NCI-H1436 treated with DMSO at 0.1 percent for 48 hours (cell line): ENCODE measurements at places on chromosomes 5 and 9.

DNA sequence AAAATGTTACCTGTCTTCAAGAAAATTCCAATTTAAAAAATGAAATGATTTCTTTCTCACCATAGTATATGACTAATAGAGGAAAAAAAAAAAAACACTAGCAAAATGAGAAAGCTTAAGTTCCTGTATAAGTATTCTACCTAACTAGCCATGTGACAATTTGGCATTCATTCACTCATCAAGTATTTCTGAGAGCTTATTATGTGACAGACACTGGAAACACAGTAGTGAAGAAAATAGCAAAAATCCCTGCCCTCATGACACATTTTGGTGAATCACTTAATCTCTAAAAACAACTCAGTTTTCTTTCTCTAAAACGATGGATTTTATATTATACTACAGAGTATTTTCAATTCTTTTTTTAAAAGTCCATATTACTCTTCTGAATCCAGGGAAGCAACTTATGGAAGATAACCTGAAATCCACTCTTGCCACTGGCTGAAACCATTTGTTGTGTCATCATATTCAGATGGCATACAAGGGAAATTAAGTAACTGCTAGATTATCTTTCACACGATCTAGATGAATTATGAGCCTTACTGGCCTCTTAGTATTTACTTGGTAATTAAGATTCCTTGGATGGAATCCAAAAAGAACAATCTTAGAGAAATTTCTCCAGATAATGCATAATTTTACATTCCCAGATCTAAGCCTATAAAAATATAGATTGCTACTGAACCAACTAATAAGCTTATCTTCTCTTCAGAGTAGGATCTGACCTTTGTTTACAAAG, 5.5 kb downstream of the PTBP3 start:
- DNase-seq, result no peak

GRCh38 chr9:70145981-70146380, 102.3 kb downstream of the MAMDC2 start:
- no peak for DNase-seq

GRCh38 chr5:95284572-95285408, at the start of gene MCTP1:
Gene MCTP1 (minus strand): TSS chr5:95285094.
- DNase-seq, result no peak

DNA sequence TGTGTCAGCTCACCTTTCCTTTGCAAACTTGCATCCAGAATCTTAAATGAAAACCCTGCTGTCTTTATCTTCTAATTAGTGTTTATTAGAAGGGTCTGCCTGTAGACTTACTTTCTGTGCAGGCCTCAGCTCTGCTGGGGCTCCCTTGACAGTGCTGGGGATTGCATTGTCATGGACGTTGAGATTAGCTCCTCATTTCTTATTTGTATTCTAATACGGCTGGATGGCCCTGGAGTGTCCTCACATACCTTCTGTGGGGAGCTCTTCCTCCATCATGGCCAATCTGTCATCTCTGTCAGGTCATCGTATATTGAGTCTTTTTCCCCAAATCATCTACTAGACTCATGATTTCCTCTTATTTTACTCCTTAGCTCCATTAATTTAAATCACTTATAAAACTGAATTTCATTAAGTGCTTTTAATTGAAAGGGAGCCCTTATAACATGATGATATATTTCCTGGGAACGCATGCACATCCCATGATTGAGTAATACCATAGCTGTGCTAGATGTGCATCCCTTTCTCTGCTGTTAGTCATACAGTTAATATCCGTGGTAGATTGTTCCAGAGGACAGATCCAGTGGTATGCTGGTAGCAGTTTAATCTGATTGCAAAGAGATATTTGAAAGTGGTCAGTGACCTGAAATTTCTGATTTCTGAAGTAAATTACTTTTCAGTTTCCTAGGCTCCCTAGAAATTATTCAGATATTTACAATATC, 61.6 kb downstream of the ICE1 start:
- no peak for DNase-seq

- DNase-seq, result no peak
Measured at GRCh38 chr5:52360985-52361384, 426.7 kb upstream of the ITGA1 start.

GRCh38 chr5:83991566-83992224, 271.0 kb upstream of the HAPLN1 start:
- DNase-seq, result no peak

DNA sequence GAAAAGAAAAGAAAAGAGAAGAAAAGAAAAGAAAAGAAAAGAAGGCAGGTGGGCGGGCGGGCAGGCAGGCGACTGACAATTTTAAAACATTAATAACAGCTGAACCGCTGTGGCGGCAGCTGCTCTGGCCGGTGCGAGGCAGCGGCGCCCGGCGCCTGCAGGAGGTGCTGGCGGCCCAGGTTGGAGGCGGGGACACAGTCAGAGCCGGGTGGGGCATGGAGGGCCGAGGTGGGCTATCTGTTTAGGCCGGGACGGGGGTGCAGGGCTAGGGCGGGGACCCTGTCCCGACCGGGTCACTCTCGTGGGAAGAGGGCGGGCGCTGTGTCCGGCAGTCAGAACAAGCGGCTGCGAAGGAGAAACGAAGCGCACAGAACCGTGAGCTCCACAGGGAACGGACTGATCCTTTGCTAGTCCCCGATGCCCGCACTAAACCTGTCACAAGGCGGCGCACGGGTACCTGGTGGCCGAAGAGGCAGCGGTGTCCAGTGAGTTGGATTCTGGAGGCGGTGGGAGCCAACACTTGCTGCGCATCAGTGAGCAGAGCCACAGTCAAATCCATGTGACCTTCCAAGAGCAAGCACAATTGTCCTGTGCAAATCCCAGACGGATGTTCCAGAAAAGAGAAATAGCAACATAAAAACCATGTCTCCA, 13.6 kb upstream of the ALDOB start:
- DNase-seq, result peak; percentile 39

DNA sequence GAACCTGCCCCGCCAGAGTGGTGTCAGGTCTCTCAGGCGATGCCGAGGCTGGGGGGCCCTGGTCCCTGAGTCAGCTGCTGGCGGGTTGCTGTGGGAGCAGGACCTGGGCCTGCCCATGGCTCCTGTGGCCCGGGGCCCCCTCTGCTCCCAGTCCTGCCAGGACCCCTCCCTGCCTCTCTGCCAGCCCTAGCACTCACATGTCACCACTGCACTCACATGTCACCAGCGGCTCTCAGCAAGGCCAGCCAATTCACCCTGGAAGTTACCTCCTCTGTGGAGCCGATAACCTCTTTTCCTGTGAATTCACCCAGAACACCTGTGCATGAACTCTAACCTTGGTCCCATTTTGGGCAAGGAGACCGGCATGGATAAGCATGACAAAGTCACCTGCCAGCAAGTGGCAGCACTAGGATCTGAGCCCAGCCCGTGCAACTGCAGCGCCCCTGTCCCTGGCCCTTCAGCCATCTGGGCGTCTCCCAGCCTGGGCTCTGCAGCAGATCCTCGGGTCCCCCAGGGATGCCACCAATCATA, 170.2 kb downstream of the GAPVD1 start:
- no peak for DNase-seq

- no peak for DNase-seq
Measured at GRCh38 chr9:74908665-74909064, 20.9 kb upstream of the TRPM6 start.

GRCh38 chr9:91176426-91176825, 185.3 kb downstream of the AUH start:
- DNase-seq, result no peak

- no peak for DNase-seq
Measured at GRCh38 chr5:160097991-160098390, 21.3 kb downstream of the PWWP2A start.

DNA sequence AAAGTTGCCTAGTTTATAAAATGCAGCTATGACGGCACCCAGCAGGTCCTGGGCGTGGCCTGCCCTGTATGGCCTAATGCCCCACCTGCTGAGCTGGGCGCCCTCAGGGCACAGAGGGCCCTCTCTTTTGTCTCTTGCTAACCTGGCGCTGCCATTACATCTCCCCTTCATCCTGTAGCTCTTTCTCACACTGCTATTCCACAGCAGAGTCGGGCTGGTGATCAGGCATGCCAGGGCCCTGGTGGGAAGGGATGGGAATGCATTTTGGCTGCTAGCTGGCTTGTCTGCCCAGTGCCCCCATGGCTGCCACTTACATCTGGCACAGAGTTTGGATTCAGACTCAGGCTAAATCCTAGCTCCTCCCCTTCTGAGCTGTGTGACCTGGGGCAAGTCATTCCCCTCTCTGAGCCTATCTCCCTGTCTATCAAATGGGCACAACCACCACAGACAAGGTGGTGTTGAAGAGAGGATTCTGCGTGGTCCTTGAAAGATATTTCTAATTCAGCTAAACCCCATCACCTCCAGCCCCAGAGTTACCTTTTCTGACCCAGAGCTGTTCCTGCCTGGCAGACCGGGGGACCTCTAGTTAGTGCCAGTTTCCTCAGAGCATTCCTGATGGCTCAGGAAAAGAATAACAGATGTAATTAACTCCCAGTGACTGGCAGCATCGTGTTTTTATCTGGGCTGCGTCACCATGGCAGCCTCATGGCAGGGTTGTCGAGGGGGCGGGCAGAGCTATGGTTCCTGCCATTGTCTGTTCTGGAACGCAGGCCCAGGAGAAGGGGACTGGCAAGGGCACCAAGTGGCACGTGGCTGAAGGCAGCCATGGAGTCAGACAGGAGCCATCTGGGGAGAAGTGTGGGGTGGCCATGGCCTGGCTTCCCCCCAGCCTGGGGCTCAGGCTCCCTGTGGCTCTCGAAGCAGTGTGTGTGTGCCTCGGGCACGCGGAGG, 6.3 kb downstream of the PRR7 start:
- DNase-seq, result no peak

DNA sequence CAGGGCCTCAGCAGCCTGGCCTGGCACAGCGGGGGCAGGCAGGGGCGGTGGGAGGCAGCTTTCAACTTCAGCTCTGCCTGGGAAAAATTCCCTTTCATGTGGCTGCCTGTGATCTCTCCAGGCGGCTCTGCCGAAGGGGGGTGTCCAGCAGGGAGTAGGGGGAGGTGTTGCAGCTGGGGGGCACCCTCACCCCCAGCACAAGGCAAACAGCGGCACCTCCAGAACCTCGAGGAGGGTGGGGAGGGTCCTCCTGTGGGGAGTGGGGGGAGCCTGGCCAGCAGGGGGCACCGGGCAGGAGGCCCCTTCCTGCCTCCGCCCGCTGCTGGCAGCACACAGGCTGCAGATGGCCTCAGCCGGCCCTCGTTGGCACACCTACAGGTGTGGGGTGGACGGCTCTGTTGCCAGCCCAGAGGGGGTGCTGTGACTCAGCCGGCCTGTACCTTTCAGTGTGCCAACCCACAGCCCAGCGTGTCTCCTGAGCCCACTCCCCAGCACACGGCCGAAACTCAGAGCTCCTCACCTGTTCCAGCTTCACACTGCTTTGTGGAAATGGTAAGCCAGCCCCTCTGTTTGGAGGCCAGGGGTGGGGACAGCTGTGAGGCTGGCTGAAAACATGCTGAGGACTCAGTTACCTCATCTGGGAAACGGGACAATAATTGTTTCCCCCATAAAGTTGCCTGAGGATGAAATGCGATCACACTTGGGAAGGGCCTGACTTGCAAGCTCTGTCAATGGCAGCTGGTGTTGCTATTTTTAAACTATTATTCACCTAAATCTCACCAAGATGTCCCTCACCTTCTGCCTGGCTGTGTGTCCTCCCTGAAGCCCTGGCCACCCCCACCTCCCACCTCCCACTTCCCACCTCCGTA, 37.0 kb downstream of the CXXC5 start:
- DNase-seq, result no peak

- DNase-seq, result no peak
Measured at GRCh38 chr5:169988206-169988605, 7.9 kb upstream of the INSYN2B start.

DNA sequence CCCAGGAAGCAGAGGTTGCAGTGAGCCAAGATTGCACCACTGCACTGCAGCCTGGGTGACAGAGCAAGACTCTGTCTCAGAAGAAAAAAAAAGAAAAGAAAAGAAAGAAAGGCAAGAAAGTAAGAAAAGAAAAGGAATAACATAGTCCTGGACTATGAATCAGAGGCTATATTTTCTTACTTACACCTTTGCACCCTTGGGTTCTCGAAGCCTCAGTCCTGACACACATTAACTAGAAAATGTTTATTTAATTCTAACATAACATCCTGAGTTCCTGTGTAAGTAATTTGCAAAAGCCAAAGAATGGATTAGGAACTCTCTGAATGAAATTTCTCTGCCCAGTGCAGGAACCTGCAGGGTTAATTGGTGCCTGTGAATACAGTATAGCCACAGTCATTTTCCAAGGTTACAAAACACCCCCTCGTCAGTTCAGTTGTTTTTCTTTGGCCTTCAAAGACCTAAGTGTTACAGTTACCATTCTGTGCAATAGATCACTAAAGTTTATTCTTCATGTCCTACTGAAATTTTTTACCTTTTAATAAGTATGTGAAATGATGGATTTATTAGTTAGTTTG, 147.6 kb downstream of the SV2C start:
- DNase-seq, result no peak
